NCI-H526 treated with DMSO at 0.1 percent for 48 hours (cell line): ENCODE measurements at places on chromosomes 1 and 21.

GRCh38 chr21:42520628-42521253 is 7.1 kb downstream of the SLC37A1 start:
- DNase-seq: peak; percentile 53

DNA sequence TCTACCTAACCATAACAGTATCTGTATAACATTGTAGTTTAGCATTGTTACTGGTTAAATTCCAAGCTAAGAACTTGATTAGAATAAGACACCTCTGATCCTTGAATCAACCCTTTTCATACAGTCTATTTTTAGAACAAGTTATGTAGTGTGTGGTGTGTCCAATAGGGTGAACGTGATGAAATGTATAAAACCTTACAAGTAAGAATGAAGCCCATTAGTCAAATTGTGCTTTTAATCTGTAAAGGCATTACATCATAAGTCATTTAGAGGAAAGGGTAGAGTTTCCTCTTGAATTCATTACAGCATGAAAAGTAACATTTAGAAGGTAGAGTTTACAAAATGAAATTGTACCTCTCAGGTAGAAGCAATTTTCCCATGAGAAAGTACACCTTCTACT is 479.2 kb downstream of the LTN1 start:
- no peak for DNase-seq

DNA sequence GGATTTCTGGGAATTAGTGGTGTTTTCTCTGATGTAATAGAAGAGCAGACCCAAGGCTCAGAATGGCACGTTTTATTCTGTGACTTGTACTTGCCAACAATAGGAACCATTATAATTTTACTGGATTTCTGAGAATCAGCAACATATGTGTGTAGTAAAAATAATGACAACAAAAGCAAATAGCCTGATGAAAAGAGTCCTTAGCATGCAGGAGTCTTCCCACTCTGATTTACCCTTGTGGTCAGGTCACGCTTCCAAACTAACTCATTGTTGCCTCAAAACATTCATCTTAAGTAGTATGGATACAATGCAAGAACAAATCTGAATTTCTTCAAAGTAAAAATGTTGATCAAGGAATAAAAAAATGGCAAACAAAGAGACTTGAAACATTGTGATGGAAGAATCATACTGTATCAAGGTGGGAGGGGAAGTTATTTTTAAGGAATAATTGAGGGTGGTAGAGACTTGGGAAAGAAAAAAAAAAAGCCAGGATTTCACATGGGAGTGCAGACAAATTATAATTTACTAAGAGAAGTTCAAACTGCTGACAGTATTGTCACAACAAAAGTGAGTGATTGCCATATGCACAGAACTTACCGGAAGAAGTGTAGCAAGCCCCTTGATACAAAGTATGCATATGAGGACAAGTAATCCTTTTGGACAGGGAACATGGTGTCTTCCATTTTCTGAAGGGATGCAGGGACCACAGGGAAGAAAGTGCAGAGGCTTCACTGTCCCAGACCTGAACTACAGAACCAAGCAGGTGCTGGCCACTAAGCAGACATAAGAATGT is 31.2 kb upstream of the RGL1 start:
- no peak for DNase-seq

GRCh38 chr1:75092141-75092540 is 42.0 kb upstream of the LHX8 start:
- no peak for DNase-seq

DNA sequence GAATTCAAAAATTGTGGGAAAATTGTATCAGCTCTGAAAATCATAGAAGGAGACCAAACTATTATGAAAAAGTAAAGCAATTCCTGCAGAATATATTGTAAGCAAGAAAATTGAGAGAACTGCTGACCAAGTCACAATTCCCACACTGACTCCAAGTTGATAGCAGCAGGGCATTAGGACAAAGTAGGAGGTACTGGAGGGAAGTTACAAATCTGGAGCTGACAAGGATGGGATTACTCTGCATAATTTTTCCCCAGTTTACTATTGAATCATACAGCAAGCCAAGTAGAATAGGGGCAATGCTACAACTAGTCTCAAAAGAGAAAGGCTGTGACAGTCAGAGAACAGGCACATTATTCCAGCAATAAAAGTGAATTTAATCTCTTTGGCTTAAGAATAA is 161.3 kb upstream of the USP25 start:
- DNase-seq: no peak

DNA sequence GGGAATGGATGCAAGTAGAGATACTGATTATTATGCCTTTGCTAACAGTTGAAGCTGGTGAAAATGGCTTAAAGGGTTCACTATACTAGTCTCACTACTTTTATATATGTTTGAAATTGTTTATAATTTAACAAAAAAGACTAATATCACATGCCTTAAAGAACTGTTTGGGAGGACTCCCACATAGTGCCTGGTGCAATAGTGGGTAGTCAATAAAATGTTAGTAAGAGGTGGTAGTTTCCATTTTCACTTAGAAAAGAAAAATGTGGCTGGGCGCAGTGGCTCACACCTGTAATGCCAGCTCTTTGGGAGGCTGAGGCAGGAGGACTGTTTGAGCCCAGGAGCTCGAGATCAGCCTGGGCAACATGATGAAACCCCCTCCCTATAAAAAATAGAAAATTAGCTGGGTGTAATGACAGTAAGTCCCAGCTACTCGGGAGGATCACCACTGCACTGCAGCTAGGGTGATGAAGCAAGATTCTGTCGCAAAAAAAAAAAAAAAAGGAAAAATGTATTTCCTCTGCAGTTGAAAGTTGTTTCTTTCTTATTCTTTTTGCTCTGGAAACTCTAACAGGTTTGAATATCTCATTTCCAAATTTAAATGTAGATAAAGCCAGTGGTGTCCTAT is 24.5 kb downstream of the C21orf91 start:
- DNase-seq: no peak

DNA sequence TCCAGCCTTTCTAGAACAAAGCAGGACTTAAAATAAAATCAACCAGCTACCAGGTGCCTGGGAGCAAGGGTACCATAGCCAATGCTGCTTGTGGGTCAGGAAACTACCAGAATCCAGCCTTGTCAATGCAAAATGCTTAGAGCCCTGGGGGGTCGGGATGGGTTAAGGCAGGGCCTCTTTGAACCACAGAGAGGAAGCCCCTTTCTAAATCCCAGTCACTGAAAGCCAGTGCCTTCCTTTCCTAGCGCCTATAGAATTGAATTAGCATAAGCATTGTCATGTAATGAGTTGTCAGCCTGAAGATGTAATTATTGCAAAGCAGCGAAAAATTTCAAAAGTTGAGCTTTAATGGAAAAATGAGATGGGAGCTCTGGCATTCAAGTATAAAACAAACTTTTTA is 176.6 kb upstream of the DAB1 start:
- DNase-seq: no peak
